ENCODE measurements at places on chromosomes 2 and 18.

GRCh38 chr2:217743966-217744761, 258.6 kb downstream of the TNS1 start:
- no peak for DNase-seq

GRCh38 chr18:57574866-57575265, 11.6 kb downstream of the FECH start:
- DNase-seq = no peak

GRCh38 chr2:105598829-105599698, 145.6 kb upstream of the NCK2 start:
- no peak for DNase-seq

- no peak for DNase-seq
Observed at GRCh38 chr2:103364177-103364576, 602.3 kb downstream of the TMEM182 start.

DNA sequence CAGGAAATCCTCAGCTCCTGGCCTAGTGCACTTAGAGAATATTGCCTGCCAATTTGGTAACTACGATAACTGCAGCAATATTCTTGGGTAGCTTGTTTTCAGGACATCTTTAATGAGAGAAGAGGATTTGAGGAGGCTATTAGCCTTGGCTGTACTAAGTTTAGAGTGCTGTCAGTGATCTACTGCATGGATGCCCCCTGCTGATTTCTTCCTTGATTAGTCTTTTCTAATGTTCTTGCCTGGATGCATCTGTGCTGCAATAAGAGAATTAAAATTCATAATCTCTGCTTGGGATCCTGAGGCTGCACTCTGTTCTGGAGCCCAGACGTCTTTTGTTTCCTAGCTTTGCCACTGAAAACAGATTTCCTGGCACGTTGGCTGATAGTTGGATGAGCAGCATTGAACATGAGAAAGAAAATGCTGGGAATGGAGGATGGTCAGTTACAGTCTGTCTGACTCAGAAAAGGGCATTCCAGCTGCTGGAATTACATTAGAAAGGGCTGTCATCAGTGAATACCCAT, 115.4 kb downstream of the CCDC85A start:
- peak; percentile 20 for DNase-seq

- DNase-seq = peak; percentile 91
Observed at GRCh38 chr2:67451086-67451832, 54.1 kb downstream of the ETAA1 start.

DNA sequence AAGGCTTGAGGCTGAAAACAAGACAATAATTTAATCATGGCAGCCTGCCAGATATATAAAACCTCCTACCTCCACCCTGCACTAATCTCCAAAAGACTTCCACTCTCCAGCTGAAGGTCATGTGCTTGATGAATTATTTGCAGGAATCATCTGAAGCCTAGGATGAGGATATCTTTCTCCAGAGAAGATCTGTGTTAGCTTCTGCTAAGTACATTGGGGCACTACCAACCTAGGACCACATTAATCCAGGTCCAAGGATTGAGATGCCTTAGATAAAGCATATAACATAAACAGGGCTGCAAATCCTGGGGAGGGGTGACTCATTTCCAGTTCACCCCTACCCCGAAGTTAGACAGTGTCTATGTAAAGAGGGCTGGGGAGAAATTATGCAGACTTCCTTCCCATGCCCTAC, 80.5 kb upstream of the FRZB start:
- peak; percentile 56 for DNase-seq

GRCh38 chr2:20619624-20620024, 31.3 kb downstream of the HS1BP3 start:
- DNase-seq = no peak

GRCh38 chr2:73997813-73998212, 13.1 kb downstream of the TET3 start:
- no peak for DNase-seq

GRCh38 chr2:180311-180710, 83.5 kb downstream of the SH3YL1 start:
- DNase-seq = no peak

DNA sequence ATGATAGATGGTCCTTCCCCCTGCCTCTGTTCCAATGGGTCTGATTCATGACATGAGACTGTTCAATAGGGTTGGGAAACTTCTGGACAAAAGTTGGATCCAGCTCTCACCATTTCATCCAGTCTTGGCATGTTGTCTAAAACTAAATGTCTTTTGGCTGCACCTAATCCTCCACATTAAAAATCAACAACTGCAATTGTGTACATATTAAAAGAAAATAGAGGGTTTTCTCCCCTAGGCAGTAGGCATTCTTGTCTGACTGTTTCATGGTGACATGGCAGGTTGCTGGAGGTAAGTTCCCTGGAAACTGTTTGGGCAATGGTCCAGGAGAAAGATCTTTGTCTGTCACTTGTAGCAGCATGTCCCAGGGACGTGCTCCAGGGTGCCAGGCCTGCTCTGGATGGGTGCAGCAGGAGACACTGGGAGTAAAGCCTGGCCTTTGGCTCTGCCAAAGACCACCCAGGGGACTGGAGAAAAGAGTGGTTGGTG, 135.8 kb downstream of the TCF4 start:
- DNase-seq = peak; percentile 43

GRCh38 chr18:76953583-76954233, 131.4 kb downstream of the ZNF236 start:
- peak; percentile 40 for DNase-seq

- no peak for DNase-seq
Observed at GRCh38 chr2:23585273-23586170, 200.5 kb downstream of the KLHL29 start.

GRCh38 chr18:42922363-42922762, 193.1 kb downstream of the RIT2 start:
- DNase-seq = peak; percentile 5

GRCh38 chr2:58291726-58292438, 50.8 kb upstream of the FANCL start:
- no peak for DNase-seq

- DNase-seq = peak; percentile 36
Observed at GRCh38 chr2:65430603-65431420, 1.6 kb downstream of the SPRED2 start.

DNA sequence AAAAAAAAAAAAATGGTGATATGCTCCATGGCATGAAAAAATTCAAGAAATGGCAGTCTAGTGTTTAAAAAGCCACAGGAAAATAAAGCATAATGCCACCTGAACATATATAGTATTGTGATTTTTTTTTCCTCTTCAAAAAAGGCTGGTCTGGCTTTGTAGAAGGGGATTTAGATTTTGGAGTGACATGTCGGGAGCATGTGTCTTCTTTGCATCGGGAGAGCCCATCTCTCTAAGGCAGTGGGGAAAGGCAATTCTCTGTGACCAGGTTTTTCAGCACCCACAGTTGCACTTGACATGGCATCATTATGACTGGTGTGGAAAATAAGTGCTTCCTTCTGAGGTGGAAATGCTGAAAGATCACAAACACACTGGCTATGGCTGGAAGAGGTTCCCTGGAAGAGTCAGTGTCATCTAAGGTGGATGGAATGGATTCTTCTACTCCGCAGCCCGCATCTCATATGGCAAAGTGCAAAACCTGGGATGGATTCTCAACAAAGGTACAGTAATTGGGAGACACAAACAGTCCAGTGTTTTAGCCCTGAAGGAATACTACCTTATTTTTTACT, 172.5 kb downstream of the AGAP1 start:
- DNase-seq = peak; percentile 89
